ENCODE measurements at places on chromosomes 3 and 15.

DNA sequence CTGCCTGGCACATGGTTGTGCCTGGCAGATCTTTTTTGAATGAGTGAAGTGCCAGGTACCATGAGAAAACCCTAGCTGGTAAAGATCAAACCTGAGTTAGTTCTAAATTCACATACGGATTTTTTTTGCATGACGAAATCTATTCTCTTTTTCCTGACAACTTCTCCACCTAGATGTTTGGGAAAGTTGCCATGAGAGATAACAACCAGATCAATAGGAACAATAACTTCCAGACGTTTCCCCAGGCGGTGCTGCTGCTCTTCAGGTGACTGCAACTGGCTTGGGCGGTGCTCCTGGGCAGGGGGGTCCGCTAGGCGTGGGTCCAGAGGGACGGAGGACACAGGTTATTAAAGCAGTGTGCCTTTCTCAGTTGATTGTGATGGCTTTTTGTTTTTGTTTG is 71.8 kb downstream of the CHDH start:
- DNase-seq, result no peak

DNA sequence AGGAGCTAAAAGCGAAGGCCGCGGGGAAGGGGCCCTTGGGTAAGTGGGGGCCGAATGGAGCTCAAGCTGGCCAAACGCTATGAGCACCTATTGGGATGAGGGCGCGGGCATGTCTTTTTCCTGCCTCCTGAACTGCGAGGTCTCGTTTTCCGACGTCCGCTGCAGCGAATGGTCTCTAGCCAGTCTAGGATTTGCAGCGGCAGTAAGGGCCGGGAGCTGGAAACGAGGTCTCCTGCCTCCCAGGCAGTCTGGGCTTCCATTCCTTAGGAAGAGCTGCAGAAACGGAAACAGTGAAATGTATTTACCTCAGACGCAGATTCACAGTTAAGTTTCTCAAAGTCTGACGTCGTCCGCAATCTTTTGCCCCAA is 517 bp downstream of the TMA7 start:
- no peak for DNase-seq

GRCh38 chr3:43254125-43254524 is 32.2 kb upstream of the SNRK start:
- no peak for DNase-seq

DNA sequence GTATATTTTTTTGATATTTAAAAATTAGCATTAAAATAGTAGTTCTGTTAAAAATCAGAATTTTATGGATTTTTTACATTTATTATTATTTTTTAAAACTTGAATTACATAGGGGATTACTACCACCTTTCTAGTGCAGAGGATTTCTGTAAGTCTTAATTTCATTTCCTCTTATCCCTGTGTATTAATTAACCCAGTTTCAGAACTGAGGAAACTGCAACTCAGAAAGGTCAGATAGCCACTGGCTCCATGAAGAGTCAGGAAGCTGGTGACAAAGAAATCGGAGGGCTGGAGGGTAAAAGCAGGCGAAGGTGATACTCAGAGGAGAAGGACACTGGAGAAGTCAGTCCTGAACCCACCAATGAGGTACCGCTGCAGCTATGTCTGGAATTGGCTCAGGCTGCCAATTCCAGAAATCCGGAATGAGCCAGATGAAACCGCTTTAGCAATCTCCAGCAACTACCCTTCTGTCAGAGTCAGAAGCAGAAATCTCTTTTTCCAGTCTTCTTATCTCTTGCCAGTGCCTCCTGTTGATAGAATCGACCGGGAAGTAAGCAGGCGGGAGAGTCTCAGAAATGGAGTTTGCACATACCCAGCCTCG is 308.5 kb downstream of the SV2B start:
- no peak for DNase-seq

DNA sequence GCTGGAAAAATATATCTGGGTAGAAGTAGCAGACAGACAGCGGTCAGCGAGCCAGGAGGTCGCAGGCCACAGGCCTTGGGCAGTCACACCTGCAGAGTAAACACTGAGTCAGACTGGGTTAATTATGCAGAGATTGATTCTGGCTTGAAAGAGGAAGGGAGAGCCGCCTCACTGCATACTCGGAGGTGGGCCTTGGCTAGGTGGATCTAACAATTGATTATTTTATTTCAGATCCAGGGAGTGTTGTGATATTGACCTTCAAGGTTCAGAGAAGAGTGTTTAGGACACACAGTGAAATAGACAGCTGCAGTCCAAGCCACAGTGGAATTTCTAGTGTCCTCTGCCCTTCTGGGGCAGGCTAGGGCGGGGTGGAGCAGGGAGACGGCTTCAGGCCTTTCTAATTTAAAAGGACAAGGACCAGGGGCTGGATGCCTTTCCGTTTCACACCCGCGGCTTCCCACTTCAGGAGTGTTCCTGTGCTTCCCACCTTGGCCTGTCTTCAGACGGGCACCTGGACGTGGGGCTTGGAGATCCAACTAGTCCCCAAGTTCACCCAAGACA is 237.3 kb downstream of the XXYLT1 start:
- DNase-seq, result peak; percentile 11
